CD4-positive, alpha-beta T cell treated with Interleukin-15 for 4 hours (primary cell): ENCODE measurements at places on chromosomes 4 and X.

- no peak for DNase-seq
These were observed 126.5 kb downstream of the PDLIM5 start for GRCh38 chr4:94578195-94578594.

DNA sequence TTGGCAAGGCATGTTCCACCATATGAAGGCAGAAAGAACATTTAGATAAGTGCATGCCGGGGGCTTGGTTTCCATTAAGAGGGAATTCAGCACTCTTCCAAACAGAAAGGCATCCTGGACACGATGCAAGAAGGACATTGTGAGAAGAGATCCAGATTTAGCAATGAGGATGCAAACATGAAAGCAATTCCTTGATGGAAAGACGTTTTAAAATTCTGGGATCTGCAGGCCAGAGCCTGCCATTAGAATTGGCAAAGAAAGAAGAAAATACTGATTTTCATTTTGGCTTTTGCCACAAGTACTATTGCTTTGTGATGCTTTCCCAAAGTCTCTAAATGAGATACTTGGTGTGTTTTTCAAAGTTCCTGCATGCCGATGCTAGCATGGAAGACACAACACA, 367.6 kb downstream of the PPP3CA start:
- DNase-seq = no peak

DNA sequence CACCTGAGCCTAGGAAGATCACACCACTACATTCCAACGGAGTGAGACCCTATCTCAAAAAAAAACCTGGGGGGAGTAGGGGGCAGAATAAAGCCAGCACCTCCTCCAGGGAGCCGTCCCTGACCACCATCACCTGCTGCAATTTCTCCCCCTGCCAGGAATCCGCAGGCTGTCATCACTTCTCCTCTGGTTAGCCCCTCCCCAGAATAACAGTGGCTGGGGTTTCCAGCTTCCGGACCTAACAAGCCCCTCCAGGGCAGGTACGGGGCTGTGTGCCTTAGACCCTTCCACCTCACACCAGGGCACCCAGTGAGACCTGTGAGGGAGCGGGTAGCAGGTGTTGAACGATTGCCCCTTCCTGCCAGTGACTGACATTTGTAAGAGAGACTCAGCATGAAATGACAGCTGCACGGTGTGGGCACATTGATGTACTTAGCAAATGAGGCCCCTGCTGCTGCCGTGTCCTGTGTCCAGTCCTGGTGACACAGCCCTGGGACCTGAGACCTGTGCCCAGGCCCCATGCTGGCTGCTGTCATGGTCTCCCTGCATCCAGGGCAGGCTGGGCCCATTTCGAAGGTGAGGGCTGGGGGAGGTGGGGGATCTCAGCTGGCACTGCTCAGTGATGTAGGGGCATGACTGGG, 6.7 kb upstream of the WFS1 start:
- DNase-seq = no peak

- no peak for DNase-seq
These were observed 808 bp downstream of the HUWE1 start for GRCh38 chrX:53685711-53686110.

DNA sequence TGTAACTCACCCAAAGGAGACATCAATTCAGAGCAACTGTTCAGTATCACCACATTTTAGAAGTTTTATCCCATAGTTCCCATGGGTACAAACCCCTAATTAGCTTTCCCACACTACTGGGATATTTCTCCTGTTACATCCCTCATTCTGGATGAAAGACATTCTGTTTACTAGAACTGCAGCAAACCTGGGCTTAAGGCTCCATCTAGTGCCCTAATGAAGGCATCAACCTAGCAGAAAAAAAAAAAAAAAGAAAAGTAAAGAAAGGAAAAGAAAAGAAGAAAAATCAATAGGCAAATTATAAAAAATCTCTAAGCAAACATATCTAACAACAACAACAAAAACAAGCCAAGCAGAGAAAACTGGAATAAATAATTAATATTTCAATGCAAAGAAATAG, 133.7 kb upstream of the CPXCR1 start:
- DNase-seq = no peak

DNA sequence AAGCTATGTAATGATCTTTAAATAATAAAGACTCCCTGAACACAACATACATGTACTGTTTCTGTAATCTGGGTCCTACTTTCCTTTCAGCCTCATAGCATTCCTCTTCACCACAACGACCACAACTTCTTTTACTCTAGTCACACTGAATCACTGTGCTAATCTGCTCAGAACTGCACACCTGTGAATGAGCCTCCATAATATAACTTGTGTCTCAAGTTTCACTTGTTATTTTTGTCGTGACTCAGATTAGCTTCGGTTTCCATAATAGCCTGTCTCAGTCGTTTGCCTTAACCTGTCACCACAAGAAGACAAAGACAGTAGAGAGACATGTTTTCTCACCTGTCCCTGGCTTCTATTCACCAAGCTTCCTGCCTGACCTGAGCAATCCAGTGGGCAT, 61.8 kb downstream of the MAGED1 start:
- no peak for DNase-seq

DNA sequence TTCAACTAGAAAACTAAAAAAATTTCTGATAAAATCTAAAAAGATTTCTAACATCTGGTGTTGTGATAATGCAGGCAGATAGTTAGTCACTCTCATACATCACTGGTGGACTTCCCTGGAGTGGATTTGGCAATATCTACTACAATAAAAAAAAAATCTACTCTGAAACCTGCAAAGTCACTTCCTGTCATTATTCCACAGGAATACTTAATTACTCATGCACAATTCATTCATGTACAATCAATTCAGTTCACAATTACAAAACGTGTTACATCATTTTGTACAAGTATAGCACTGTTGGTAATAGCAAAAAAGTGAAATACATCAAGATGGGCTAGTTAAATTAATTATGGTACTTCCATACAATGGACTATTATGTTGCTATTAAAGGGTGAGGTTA, 16.5 kb upstream of the RHOH start:
- no peak for DNase-seq

DNA sequence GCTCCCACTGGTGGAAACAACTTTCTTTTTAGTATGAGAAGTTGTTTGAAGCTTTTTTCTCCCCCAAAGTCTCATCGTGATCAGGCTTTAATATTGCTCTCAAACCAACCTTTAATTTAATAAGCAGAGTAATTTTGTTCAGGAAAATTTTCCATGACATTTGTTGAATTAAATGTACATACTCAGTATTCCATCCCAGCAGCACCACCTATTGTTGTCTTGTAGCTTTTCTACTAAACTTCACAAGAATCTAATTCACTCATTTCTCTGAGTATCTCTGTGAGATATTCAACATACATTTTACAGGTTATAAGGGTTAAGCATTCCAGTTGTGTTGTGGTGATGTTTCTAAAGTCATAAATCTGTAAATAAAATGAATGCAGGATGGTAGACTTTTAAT, 218.3 kb upstream of the HAND2 start:
- DNase-seq = no peak

DNA sequence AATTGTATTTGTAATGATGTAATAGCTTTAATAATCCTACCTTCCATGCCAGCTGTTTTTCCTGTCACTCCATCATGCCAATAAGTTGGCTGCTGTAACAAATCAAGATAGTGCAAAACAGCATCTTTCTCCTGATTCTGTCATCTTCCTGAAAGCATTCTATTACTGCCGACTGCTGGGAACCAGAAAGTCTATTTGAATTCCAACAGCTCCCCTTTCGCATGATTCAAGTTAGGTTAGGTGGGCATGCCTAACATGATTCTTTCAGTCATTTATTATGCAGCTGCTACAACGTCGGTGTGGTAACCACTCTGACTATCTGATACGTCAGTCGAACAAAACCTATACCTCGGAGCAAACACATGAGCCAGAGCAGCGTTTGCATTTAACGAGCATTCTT, 127.9 kb upstream of the DMD start:
- no peak for DNase-seq

DNA sequence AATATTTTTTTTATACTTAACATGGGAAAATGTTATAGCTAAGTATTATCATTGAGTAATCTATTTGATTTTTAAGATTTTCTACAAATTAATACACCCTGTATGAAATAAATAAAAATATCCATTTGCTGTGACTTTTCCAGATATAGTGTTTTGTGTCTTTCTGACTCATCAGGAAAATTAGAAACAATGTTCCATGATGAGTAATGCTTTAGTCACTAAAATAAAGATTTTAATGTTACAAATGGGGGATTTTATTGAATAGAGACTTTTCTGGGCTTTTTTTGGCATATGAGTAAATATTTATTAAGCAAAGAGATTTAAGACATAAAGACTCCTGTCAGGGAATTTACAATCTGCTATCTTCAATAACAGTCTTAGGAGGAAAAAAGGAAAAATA, 279.2 kb upstream of the NOCT start:
- DNase-seq = no peak

DNA sequence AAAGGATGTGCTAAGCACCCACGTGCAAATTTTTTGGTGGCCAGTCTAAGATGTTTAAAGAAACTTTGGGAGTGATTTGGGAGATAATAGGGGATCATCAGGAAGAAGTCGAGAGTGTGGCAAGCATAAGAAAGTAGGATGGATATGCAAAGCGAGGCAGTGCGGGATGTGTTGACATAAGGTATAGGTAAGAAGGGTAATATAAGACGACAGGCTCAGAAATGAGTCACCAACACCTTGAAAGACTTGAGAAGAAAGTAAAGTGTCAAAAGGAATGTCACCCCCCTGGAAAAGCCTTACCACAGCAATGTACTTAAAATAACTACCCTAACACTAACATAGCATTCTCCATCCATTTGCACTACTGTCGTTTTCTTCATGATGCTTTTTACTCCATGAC, 69.8 kb upstream of the BMP2K start:
- DNase-seq = no peak

GRCh38 chrX:119942831-119943184, 743 bp downstream of the NKAP start:
- no peak for DNase-seq

GRCh38 chr4:80576796-80577195, 241.3 kb downstream of the CFAP299 start:
- no peak for DNase-seq

DNA sequence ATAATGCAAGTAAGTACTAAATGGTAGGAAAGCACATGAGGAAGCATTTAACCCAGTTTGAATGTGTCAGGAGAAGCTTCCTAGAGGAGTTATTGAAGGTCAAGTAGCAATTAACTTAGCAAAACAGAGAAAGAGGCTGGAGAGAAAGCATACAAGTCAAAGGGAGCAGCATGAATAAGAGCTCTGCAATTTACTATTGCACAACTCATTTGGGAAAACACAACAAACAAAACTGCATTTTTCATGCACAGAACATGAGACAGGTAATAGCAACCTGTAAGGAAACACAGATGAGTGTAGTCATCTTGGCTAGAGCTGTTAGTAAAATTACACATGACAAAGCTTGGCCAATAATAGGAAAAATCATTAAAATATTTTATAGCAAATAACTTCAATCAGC, 538.1 kb downstream of the PPP4R3C start:
- no peak for DNase-seq

- no peak for DNase-seq
These were observed 14.2 kb downstream of the CHST7 start for GRCh38 chrX:46587753-46588171.

GRCh38 chr4:113809311-113809710, 47.8 kb upstream of the CAMK2D start:
- DNase-seq = peak; percentile 3

DNA sequence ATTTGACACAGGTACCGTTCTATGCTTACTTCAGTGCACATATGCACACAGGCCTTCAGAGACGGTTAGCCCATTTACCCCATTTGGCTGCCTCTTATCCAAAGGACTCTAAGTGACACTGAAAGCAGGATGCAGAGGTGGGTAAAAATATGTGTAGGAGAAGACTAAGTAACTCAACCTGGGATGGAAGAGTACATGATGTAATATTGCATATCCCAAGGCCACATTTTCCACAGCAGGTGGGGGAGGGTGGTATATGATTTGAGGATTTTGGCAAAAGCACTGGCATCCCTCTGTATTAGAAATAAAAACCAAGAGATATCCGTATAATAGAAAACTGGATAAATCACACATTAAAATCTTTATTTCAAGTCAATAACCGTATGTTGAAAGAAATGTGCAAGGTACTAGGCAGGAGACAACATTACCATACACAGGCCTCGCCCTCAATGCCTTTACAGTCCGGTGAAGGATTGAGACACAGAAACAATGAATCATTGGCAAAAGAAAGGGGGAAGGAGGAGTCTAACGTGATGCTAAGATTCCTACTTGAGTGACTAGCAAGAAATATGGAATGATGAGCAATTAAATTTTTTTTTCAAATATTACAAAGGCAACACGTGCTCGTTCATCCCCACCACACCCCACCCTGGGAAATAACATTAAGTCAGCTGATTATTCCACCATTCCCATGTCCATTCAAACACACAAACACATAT, 161.0 kb upstream of the RASGEF1B start:
- no peak for DNase-seq

- no peak for DNase-seq
These were observed 15.3 kb downstream of the SPACA5 start for GRCh38 chrX:48022100-48022499.

DNA sequence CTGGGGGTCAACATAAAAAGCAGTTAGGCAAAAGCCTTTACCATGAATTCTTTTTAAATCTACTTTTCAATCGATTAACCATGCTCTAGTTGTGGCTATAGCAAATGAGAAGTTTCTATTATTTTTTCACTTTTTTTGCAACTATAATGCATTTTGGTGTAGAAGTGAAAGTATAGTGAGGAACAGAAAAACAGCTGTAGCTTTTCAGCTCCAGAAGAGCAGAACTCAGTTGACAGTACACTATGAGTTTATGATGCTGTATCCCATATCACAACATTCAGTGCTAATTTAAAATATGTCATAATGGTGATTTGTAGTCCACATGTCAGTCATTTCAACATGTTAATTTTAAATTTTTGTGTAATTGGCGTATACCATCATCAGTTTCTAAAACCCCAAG, 8.7 kb upstream of the MUC7 start:
- no peak for DNase-seq

- peak; percentile 25 for DNase-seq
These were observed 578 bp downstream of the CHIC2 start for GRCh38 chr4:54063737-54064316.

GRCh38 chr4:83358410-83358809, 23.8 kb upstream of the HPSE start:
- DNase-seq = no peak

DNA sequence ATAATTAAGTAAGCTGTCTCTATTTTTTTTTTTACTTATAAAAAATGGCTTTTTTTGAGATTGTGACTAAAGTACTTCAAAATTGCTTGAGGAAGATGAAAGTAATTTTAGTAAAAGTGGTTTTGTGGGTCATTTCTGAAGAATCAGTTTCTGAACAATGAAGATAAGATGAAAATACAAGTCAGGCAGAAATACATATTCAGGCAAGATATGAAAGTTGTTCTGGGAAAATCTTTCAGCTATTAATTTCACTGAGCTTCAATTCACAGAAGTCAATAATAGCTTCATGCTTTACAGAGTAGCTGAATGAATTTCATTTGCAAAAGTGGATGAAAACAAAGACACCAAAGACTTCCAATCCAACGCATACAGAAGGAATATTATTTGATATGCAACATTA, 305.2 kb upstream of the ARSJ start:
- no peak for DNase-seq

GRCh38 chr4:163776957-163777356, 282.5 kb downstream of the TMA16 start:
- no peak for DNase-seq
